ENCODE measurements at places on chromosomes 11 and 22.
A peak's percentile ranks its signal among the peaks of the same experiment; 100 is the strongest.

DNA sequence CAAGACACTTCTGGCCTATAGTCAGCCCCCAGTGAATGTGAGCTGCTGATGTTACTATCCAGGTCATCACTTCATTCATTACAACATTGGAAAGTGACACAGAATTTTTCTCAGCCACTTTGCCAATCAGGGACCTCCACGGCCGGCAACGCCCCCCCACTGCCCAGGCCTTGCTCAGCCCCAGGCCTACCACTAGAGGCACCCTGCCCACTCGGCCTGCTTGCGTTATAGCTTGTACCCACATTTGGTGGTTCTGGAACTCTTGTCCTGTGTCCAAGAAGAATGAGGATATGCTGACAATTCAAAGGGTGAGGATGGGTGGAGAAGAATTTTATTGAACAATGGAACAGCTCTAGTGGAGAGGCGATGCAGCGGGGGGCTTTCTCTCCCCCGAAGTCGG is 96.2 kb downstream of the TSPAN18 start:
- DNase-seq = no peak

DNA sequence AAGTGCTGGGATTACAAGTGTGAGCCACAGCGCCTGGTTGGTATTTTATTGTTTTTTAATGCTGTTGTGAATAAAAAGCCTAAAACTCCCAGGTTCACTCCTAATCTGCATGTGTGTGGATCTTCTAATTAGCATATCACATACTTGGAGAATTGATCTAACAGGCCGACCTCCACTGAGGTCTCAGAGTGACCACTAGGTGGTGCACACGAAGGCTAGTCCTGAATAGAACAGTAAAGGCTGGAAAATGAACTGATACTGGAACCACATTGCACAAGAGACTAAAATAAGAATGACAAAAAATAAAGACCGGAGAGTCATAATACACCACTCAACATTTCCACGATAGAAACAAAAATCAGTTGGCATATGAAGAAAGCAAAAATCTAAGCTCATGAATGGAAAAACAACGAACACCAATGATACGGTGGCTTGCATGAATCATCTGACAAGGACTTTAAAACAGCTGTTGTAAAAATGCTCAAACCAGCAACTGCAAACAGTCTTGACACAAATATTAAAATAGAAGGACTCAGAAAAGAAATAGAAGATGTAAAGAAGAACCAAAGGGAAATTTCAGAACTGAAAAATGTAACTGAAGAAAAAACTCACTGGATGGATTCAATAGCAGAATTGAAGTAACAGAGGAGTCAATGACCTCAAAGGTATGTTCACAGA is 19.2 kb downstream of the PIM3 start:
- peak; percentile 78 for DNase-seq

DNA sequence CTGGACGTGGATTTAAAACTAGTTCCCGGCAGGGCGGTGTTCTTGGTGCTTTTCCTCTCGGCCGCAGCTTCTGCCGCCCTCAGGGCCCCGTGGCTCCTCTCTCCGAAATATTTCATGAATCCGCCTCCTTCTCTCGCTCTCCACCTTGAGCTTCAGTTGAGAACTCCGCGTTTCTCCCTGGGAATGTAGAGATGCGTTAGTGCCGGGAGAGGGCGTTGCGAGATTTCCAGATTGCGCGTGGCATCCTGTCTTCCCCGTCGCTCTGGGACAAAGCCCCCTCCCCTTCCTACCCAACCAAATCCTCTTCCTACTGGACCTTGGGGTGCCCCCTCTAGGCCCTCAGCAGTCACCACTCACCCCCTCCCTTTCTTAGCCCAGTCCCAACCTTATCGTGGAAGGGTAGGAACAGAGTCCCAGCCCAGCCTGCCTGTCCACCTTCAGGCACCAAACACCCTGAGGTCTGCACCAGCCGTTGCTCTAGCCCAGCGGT is 15.5 kb upstream of the RAC2 start:
- no peak for DNase-seq

- DNase-seq = no peak
Observed at GRCh38 chr11:9701799-9702198, 37.9 kb downstream of the SWAP70 start.

DNA sequence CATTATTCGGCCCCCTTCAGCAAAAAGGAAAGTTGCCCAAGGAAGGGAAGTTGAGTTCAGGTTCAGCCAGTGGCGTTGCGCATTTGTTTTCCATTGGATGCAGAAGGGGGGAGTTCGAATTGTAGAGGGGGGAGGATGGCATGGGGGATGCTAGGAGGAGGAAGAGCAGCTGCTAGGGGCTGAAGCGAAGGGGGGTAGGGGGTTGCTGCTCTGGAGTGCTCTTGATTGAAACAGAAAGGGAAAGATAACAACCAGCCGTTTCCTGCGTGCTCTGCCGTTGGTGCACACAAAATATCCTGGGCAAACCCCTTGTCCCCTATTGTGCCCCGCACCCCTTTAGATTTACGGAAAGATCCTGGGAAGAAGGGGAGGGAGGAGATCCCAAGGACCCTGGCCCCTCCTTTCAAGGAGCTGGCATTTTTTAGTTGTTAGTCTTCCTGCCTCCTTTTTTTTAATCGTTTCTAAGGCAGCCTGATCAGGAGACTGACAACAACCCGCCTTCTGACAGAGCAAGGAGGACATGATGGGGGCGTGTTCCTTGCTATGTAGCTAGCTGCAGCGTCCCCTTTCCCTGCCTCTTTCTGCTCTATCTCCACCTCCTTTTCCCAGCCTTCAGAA is 2.1 kb downstream of the KMT2A start:
- DNase-seq = peak; percentile 23

GRCh38 chr22:35910003-35910769 is 118.4 kb downstream of the RBFOX2 start:
- no peak for DNase-seq

- no peak for DNase-seq
Observed at GRCh38 chr11:12435264-12435663, 57.9 kb downstream of the PARVA start.

DNA sequence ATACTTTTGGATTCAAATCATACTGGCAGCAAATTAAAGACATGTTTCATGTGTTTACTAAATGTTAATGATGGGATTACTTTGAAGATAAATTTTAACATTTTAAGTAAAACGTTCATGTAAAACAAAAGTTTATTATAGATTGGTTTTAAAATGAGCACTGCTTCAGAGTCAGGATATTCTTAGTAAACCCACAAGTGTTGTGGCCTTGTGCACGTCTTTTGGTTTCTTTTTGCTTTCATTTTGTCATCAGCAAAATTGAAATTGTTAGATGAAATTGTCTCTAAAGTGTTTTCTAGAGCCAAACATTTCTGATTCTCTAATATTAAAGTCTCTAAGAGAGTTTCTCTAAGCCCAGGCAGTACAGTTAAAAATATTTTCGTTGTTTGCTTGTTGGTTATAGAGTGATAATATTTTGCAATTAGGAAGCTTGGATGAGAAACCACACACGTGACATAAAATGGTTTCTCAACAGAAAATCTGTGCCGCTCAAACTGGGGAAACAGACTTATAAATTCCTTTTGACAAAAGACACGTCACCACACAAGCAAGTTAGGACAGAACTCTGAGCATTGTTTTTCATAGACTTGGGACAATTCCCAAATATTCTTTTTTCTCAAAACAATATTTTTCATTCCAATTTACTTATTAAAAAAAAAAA is 164.4 kb downstream of the TEAD1 start:
- no peak for DNase-seq

DNA sequence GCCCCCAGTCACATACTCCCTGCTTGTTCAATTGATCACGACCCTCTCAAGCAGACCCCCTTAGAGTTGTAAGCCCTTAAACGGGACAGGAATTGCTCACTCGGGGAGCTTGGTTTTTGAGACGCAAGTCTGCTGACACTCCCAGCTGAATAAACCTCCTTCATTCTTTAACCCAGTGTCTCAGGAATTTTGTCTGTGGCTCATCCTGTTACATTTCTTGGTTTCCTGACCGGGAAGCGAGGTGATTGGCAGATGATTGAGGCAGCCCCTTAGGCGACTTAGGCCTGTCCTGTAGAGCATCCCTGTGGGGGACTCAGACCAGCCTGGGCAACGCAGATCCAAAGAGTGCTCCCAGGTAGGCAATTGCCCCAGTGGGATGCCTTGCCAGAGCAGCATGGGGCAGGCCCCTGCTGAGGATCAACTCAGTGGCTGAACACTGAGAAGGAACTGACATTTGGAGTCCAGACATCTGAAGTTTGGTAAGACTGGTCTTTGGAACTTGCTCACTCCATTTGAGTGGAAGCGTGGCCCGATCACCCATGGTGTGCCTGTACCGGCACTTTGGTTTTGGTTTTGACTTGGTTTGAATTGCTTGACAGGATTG is 51.5 kb downstream of the NEU3 start:
- no peak for DNase-seq

GRCh38 chr11:100672498-100673033 is 14.5 kb upstream of the ARHGAP42 start:
- DNase-seq = no peak

DNA sequence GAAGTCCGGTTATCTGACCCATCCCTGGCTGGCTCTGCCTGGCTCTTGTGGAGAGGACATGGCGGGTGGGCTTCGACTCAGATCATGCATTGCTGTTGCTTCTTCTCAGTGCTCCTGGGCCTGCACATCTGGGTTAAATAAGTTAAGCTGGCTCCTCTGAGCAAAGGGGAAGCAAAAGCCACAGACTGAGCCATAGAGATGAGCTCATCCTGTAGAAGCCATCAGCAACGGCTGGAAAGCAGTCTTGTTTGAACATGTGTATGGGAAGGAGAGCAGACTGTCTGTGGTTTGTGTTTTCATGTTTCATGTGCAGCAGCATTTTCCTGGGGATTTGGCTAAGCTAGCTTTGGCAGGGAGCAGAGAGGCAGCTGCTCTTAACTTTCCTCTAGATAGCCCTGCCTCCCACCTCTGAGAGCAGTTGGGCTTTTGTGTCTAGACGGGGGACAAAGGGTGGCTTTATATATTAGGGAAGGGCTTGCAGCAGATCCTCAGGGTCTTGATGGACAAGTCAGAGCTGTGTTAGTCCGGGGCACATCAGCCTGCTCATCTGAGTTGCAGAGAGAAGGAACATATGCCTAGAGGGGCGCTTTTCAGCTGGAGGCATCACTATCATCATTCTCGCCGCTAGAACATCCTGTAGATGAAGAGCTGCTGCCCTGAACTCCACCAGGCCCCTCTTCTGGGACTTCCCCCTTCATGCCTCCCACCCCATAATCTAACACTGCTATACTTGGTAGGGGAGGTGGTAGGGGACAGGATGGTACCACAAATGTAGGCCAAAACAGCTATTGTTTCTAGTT is 14.9 kb downstream of the DCPS start:
- no peak for DNase-seq

- no peak for DNase-seq
Observed at GRCh38 chr11:43895601-43896000, 15.0 kb downstream of the ALKBH3 start.

- no peak for DNase-seq
Observed at GRCh38 chr22:44632541-44633396, 69.2 kb upstream of the PRR5 start.

GRCh38 chr11:111793863-111794262 is 27.7 kb upstream of the PPP2R1B start:
- DNase-seq = no peak

DNA sequence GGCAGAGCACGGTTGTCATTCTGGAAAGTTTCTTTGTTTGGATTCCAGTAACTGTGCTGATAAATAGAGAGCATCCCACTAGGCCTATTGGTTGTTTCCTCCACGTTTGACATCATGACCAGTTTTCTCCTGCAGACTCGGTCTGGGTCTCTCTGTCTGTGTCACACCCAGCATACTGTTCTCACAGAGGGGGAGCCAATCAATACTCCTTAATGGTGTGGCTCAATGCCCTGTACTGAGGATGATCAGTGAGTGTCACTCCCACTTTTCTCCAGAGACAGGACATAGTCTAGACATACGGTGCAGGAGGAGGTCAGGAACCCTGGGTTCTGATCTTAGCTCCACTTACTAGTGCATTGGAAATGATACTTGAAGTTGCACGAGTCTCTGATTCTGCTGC is 88.2 kb upstream of the BLID start:
- DNase-seq = no peak

DNA sequence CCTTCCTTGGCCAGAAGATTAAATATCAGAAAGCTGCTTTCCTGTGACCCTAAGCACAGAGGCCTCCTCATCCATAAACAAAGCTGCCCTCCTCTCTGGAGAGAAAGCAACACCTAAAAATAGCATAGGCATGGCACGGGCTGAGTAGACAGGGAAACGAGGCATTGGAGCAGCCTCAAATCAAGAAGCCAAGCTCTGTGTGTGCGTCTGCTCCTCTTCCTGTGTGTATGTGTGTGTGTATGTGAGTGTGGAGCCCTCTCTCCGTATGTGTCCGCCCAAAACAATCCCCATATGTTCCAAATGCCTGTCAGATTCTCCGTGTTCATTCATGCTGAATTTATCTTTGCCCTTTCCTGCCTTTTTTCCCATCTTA is 24.0 kb downstream of the KCNJ5 start:
- DNase-seq = no peak

GRCh38 chr22:17541476-17541875 is 21.8 kb upstream of the SLC25A18 start:
- DNase-seq = no peak

Measured in HuH-7.5 (cell line).